ENCODE measurements at places on chromosomes 5 and 9.
A peak's percentile ranks its signal among the peaks of the same experiment; 100 is the strongest.

DNA sequence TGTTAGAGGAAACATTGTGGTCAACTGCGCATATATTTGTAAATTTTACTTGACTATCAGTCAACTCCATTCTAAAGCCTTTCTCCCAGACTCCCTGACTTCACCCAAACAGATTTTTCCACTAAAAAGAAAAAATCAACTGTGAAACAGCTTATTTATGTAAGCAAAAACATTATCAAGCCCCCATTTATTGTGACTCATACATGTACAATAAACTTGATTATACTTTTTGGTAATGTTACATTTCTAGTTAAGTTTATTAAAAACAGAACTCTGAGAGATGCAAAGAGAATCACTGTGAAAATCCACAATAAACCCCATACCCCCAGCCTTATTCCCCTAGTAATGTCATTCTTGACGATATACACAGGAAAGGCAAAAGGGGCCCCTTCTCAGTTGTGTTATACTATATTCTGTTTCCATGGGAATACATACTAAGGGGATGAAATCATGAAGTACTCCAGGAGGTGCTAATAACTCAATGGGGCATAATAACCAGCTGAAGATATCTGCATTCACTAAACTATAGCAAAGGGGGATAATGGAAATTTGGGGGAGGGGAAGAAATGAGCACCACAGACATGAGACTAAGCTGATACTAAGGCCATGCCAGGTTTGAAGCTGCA lies 616.0 kb downstream of the ACTL7B start:
- no peak for DNase-seq

GRCh38 chr5:136062366-136063274 lies 33.8 kb downstream of the TGFBI start:
- DNase-seq: no peak

DNA sequence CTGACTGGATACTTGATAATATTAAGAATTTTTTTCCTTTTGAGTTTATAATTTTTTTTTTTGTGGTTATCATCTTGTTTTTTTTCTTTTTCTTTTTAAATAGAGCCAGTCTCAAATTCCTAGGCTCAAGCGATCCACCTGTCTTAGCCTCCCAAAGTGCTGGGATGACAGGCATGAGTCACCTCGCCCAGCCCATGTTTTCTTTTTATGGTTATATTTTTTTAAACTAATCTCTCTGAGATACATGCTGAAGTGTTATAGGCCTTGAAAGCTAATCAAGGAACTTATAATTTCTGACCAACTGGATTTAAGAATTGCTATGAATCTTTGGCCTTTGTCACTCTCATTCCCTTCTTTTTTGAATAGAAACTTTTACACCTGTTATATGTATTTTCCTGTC lies 6.8 kb upstream of the AMACR start:
- DNase-seq: no peak

DNA sequence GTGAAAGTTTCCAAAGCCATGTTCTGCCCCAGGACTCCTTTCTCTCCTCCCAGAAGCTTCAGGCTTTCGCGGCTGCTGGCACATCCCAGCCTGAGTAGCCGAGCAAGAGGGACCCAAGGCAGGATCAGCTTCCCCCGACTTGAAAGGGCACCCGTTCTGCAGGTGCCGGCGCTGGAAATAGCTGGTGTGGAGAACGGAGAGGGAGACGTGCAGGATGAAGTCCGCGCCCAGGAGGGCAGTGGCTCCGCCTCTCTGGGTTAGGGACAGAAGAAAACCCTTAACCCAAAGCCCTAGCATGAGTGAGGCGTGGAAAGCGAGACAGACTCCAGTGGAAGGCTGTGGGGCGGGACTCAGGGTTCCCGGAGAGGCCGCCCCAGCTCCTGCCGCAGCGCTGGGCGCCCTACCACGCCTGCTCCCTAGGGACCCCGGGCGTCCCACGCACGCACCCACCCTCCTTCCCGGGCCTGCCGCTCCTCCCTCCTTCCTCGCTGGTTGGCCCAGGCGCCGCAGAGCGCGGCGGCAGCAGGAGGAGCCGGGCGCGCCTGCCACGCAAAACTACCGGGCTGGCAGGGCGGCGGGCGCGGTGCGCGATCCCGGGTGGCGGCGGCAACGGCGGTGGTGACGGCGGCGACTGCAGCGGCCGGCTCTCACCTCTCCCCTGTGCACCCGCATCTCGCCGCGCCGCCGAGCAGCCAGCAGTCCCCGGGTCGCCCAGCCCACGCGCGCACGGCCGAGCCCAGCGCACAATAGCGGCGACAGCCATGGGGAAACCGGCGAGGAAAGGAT lies at the start of gene SLC1A1:
SLC1A1 (plus strand) TSS at position 550 of the 786 bp plus-strand sequence; CDS start at position 762, 212 bp downstream.
- DNase-seq: peak; percentile 81

- DNase-seq: peak; percentile 51
Observed at GRCh38 chr5:153896117-153896516, 142.6 kb downstream of the FAM114A2 start.

- DNase-seq: peak; percentile 53
Observed at GRCh38 chr5:14593326-14594021, 11.9 kb downstream of the OTULINL start.

DNA sequence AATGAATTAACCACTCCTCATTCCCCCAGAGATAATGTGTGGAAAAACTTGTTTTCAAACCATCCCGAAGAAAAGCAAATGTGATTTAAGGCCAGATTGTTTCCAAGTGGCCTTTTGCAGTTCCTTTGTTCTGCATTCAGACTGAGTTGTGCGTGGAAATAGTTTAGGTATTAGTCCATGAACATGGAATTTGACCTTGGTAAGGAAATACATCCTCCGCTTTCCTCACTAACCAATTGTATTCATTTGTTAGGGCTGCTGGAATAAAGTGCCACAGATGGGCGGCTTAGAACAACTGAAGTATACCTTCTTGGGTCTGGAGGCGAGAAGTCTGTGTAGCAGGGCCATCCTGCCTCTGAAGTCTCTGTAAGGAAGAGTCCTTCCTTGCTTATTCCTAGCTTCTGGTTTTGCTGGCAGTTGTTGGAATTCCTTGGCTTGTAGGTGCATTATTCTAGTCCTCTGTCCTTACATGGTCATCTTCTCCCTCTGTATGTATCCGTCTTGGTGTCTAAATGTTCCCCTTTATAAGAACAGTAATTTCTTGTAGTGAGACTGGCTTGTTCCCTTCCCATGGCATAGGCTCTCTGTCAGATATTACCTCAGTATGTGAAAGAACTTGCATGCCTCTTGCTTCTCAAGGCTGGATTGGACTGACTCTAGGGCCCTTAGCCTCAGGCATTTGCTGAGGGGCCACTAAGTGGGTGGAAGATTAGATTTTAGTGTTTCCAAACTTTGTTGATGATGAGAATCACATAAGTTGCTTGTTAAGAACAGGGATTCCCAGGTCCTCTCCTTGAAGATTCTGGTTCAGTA lies 53.9 kb downstream of the RAI14 start:
- peak; percentile 26 for DNase-seq

DNA sequence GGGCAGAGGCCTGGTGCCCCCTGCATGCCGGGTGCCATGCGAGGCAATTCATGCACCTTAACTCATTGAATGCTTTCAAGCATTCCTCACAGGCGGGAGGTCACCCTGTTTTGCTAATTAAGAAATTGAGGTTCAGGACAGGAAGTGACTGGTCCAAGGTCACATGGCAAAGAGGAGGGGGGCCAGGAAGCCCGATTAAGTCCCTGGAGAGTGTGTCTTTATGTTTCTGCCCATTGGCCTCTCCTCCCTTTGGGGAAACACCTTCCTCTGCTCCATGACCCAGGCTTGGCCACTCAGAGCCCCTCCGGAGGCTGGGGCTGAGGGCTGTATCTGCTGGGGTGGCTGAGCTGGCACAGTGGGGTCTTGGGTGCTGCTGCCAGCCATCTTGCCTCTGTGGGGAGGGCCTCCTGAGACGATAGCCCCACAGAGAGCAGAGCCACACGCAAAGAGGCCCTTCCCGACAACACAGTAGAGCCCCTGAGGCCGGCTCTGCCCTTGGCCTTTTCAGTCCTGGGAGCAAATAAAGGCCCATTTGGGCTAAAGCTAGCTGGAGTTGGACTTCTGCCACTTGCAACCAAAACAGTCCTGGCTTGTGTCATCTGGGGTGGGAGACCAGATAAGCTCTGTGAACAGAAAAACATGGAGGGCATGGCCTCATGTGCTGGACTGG lies 90.8 kb upstream of the NEURL1B start:
- no peak for DNase-seq

DNA sequence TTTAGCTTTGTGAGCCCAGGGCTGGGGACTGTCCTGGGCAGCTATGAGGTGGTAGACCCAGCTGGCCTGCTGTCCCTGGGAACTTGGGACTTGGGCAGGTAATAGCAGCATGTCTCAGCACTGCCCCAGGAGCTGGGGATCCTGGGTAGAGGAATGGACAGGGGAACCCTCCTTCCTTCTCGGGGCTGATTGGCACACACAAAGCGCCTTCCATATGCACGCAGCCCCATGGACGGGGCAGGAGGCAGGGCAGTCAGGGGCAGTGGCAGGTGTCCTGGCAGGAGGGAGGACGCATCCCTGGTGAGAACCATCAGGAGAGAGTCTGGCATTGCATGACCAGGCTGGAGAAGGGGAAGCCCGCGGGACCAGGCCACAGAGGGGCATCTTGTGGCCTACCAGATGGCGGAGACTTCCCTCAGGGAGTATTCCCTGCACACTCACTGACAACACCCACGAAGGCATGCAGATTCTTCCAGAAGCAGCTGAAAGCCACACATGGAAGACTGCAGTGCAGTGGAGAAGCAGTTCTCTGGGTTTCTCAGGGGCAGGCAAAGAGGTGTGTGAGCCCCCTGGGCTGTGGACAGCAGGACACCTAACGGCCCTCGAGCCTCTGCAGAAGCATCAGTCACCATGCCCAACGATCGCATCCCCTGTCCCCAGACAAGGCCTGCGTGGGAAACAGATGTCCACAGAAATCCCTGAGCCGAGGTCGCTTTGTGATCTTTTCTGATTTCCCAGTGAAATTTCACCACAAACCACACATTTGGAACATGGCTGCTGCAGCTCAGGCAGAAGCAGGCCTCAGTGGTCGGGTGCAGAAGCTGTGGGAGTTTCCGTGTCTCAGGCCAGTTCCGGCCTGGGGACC lies 7.0 kb upstream of the NKD2 start:
- DNase-seq: no peak

DNA sequence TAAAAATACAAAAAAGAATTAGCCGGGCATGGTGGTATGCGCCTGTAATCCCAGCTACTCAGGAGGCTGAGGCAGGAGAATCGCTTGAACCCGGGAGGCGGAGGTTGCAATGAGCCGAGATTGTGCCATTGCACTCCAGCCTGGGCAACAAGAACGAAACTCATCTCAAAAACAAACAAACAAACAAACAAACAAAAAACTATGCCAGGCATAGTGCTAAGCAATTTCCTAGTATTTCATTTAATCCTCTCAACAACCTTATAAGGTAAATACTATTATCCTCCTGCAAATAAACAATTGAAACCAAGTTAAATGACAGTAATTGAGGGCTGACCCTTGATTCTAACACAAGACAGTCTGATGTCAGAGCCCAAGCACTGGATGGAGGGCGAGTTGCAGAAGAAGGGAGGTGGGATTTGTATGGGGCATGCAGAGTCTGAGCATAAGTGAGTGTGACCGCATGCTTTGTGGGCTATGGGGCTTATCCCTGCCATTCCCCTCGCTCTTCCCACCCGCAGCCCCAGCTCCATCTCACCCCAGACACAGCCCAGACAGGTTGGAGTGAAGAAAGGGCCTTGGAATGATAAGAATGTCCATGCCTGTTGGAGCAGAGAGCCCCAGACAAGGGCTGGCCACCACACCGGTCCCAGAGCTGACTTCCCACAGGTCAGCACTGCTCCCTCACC lies 24.3 kb upstream of the RPS14 start:
- peak; percentile 40 for DNase-seq

DNA sequence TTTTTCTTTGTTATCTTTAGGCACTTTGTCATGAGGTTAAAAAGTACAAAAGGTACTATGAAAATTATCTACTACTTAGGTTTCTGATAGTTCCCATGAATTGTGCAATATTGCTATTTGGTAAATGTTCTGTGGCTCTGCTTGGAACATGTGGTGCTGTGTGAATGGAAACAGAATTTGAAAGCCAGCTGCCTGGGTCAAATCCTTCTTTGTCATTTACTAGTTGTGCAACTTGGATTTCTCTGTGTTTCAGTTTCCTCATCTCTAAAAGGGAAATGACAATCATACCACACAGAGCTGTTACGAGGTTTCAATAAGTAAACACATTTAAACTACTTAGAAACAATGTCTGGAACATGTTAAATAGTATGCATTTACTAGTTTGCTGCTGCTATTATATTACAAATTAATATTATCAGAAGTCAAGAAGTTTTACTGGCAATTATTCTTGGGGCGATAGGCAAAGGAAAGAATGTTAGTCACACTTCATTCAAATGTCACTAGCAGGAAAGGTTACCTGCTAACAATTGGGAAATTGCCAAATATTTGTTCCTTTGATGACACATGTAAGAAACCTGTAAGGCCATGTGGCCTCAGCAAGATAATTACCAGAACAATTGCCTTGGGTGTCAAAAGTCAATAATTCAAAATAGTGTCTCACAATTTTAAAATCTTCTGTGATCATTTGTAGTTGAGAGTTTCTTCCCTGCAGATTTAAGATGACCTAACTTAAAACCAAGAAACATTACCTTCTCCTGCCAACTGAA lies 184.8 kb downstream of the KIAA0825 start:
- peak; percentile 65 for DNase-seq

DNA sequence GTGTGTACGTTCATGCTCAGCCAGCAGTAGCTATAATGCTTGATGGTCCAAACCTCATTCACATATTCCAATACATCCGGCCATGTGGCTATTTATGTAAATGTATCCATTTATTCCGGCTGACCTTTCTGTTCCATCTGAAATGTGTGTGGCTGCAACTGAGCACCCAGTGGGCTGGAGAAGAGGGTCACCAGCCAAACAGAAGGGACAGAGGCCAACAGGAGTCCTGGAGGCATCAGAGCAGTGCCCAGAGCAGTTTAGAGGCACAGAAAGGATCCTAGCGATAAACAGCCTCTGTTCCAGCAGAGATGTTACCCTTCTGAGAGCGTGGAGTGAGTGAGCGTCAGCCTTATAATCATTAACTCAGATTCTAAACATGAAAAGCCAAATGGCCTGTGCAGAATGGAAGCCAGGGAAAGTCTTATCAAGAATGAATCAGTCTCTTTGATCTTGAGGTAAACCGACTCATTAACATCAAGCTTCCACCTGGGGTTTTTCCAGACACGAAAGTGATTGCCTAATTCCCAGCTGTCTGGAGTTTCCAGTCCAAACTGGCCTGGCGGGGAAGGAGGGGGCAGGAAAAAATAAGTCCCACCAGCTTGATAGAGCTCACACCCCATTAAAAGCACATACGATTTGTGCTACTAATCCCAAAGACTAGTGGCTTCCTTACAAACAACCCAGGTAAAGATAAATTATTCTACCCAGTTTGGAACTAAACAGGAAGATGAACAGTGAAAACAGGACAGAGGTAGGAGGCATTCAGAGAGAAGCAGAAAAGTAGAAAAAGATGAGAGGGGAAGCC lies 55.7 kb downstream of the SUSD1 start:
- no peak for DNase-seq

DNA sequence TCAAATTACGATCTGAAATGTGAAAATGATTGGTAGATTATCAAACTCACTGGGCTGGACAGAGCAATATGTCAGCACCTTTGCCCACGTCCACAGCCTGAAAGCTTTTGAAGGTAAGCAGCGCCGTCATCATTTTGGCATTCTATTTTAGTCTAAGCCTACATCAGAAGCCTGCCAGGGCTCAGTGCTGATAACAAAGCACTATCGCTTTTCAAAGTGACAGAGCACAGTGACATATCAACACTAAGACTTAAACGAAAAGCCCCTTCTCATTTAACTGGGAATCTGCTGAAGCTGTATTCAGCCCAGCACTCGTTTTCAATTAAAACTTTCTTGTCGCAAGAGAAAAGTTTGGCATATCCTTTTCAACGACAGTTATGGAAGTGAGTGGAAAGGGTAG lies 1076.3 kb downstream of the PTPRD start:
- no peak for DNase-seq

Measured in AG20443 (cell line).